ENCODE measurements at places on chromosomes 11 and 22.

- no peak for DNase-seq
These were observed 4.3 kb downstream of the LARGE2 start for GRCh38 chr11:45926536-45927331.

DNA sequence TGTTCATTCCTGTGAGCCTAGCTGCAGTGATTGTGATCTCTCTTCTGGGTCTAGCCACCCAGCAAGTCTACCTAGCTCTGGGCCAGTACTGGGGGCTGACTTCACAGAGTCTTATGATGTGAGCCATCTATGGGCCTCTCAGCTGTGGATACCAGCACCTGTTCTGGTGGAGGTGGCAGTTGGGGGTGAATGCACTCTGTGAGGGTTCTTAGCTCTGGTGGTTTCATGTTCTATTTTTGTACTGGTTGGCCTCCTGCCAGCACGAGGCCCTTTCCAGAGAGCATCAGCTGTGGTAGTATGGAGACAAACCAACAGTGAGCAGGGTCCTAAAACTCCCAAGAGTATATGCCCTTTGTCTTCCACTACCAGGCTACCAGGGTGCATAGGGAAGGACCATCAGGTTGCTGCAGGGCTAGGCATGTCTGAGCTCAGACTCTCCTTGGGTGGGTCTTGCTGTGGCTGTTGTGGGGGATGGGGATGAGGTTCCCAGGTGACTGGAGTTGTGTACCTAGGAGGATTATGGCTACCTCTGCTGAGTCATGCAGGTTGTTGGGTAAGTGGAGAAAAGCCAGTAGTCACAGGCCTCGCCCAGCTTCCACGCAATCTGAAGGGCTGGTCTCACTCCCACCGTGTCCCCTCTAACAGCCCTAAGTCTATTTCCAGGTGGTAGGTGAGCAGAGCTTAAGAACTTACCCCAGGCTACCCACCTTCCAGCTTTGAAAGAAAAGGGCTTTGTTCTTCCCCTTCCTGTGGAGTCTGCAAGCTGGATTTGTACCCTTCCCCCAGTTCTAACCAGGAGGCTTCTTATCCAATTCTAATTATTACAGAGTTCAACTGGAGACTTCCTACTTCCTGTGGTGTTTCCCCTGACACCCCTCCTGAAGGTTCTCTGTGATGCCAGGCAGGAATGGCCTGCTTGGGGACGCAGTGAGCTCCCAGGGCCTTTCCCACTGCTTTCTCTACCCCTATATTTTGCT is 250.7 kb downstream of the LUZP2 start:
- DNase-seq, result peak; percentile 8

- DNase-seq, result no peak
These were observed 1.1 kb downstream of the DPF2 start for GRCh38 chr11:65334696-65335295.

DNA sequence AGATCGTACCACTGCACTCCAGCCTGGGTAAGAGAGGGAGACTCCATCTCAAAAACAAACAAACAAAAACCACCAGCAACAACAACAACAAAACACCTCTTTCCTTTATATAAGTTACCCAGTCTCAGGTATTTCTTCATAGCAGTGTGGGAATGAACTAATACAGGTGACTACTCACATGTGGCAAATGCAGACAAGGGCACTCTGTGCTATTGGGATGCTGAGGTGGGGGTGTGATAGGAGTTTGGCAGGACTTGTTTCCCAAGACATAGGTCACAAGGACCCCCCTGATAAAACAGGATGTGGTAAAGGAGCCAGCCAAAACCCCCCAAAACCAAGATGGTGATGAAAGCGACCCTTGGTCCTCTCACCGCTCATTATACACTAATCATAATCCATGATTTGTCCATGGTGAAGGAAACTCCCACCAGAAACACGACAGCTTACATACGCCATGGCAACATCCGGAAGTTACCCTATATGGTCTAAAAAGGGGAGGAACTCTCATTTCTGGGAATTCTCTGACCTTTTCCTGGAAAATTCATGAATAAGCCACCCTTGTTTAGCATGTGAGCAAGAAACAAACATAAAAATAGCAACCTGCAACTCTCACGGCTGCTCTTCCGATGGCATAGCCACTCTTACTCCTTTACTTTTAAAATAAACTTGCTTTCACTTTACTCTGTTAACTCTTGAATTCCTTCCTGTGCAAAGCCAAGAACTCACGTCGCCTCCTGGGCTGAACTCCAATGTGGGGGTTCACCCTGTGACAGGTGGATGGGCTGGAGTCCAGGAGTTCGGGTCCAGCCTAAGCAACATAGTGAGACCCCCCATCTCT is 18.8 kb upstream of the INCENP start:
- DNase-seq, result no peak

DNA sequence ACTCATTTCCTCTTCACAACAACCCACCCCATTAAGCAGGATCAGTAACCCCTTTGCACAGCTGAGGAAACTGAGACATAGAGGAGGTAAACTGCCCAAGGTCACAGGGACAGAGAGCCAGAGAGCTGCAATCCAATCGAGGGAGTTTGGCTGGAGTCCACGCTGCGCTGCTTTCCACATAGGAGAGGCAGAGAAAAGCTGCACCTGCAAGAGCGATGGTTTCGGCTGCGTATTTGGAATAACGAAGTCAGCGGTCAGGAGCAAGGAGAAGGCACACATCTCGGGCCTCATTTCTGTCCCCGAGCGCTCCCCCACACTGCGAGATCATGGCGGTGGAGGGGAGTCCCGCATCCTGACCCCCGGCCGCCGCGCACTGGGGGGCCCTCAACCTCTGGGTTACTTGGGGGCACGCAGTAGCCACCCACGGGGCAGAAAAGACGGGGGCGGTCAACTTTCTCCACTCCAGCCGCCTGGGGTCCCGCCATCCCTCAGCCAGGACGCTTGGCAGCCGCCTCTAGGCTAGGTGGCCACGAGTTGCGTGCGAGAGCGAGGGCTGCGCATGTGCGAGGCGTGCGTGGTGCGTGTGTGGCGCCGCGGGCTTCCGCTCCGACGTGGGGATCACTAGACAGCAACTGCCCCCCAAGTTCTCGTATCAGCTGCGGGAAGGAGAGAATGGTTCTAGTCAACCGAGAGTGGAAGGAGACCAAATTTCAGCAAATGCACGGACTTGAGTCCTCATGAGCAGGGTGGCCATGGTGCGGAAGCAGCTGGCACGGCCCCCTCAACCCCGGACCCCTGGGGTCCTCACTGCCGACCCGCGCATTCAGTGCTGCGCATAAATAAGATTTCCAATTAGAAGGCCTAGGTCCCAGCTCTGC is 42.3 kb upstream of the CLDN5 start:
- no peak for DNase-seq

- no peak for DNase-seq
These were observed 62.6 kb downstream of the FDX1 start for GRCh38 chr11:110492321-110492685.

DNA sequence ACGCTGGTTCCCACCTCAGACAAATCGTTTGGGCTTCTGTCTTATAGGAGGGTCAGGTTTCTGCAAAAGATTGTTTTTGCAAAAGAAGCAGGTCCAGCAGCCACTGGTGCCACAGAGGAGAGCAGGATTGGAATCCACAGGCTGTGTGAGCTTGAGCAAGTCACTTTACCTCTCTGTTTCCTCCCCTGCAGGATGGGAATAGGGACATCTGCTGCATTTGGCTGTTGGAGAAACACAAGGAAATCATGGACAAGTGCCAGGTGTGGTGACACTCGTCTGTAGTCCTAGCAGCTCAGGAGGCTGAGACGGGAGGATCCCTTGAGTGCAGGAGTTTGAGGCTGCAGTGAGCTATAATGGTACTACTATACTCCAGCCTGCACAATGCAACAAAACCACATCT is 422.6 kb downstream of the MN1 start:
- DNase-seq, result no peak

DNA sequence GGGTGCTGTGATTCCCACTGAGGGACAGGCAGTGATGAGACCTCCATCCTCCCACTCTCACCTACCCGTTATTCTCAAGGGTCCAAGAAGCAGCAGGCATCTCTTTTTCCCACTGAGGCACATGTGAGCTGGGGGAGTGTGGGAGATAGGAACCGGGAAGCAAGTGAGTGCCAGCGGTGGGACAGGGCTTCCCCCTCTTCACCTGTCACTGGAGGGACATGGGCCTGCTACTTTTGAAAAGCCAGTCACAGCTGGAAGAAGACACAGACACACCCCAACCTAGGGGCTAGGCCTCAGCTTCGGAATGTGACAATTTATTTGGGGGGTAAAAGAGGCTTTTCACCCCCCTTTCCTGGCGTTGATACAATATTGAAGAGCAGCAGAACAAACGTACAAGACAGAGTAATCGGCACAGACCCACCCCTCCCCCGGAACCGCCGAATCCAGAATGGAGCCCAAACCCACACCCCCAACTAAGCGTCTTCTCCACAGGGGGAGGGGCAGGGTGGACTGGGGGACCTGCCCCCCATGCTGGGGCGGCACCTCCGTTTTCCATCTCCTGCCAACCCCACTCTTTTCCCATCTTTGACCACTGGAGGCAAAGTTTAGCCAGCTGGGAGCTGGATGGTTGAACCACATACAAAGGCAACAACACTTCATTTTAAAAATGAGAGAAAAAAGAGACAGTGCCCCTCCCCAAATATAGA is 10.7 kb downstream of the CBX6 start:
- DNase-seq, result no peak

DNA sequence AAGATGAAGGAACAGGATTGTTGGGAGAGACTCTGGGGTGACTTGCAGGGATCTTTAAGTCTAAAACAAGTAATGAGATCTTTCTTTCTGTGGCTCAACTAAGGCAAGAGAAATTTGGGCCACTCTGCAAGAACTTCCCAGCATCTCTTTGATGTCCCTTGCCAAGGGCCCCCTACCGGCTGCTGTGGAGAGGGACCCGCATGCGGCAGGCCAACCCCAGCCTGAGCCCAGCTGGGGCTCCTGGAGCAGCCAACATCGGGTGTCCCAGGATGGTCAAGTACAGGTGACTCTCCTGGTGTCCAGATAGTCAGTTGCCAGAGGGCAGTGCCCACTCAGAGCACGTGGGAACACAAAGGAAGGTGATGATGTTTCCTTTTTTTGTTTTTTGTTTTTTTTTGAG is 363.2 kb downstream of the TBC1D22A start:
- peak; percentile 18 for DNase-seq

DNA sequence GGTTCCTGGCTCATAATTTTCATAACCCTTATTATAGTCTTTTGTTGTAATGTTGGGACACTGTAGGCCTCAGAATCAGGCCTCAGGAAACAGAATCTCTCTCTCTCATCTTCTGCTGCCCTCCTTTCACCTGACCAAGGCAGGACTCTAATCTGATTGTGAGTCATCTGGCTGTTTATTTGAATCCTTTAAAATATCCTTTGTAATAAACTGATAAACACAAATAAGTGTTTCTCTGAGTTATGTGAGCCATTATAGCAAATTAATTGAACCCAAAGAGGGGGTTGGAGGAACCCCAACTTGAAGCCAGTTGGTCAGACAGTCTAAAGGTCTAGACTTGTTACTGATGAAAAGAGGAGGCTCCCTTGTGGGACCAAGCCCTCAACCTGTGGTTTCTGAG is 30.6 kb downstream of the ACER3 start:
- no peak for DNase-seq

GRCh38 chr11:17634776-17635550 is 84.4 kb upstream of the MYOD1 start:
- no peak for DNase-seq

- DNase-seq, result no peak
These were observed 18.7 kb downstream of the IGF2 start for GRCh38 chr11:2120359-2121100.

DNA sequence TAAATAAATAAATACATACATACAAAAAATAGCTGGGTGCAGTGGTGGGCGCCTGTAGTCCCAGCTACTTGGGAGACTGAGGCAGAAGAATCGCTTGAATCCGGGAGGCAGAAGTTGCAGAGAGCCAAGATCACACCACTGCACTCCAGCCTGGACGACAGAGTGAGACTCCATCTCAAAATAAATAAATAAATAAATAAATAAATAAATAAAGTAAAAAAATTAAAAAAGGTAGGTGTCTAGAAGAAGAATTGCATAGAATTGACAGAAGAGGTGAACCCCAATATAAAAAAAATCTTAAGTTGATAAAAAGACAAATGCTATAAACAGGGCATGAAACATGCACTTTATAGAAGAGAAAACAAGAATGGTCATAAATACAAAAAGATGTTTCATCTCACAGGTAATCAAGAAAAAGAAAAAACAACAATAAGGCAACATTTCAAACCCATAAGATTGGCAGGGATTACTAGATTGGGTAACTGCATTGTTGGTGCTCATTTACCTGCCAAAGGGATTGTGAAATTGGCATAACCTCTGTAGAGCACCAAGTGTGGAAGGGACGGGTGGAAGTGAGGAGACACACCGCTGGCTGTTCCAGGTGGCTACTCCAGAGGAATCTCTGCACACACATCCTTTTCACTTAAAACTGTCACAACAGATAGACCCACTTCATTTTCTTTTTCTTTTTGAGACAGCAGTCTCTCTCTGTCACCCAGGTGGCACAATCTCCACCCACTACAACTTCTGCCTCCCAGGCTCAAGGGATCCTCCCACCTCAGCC is 44.7 kb downstream of the NF2 start:
- DNase-seq, result no peak

DNA sequence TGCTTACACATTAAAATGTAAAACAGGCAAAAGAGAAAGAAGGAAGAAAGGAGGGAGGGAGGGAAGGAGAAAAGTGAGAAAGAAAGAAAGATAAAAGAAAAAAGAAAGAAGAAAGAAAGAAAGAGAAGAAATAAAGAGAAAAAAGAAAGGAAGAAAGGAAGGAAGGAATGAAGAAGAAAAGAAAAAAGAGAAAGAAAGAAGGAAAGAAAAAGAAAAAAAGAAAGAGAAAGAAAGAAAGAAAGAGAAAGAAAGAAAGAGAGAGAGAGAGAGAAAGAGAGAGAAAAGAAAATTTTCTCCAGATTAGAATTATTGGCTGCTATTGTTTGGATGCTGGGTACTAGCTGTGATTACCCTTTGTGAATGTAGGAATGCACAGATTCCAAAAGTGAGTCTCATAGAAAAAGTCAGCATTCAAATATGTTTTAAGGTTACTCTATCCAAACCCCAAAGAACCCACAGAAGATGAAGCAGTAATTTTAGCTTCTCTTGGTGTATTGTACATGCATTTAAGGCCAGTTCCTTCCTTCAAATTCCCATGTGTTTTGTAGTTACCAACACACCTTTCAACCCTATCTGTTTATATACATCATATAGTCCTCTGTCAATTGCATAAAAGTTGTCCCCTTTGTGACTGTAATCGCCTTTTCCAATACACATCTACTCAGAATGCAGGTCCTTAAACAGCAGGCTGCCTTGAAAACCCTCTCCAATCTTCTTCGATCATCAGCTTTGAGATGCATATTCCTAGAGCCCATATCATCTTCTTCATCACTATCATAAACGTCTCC is 789 bp upstream of the FAM111A start:
- DNase-seq, result no peak

DNA sequence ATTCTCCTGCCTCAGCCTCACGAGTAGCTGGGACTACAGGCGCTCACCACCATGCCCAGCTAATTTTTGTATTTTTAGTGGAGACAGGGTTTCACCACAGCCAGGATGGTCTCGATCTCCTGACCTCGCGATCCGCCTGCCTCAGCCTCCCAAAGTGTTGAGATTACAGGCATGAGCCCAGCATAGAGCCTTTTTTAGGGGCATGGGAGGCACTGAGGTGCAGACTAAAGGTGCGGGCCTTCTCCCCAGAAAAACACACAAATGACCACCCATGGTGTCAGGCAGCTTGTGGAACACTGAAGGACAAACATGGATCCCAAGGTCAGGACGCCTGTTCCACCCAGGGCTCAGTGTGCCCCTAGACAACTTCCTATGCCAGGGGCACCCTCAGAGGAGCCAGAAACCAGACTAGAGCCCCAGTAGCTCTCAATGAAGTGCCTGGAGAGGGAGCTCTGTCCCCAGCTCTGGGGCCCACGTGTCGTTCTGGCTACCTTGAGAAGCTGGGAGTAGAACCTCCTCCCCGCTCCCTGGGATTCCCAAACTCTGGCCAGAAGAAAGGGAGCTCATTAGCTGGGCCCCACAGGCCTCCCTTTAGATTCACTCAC is 21.2 kb upstream of the CD5 start:
- DNase-seq, result no peak

Data from GM12865 (cell line).